Caco-2 (cell line): ENCODE measurements at places on chromosomes 5 and 9.

GRCh38 chr9:115877852-115878438, 275.6 kb upstream of the PAPPA start:
- no peak for DNase-seq

- DNase-seq, result no peak
Observed at GRCh38 chr9:93942161-93942560, 13.0 kb downstream of the BARX1 start.

- no peak for DNase-seq
Observed at GRCh38 chr9:98970532-98971041, 26.9 kb downstream of the COL15A1 start.

- no peak for DNase-seq
Observed at GRCh38 chr9:134178768-134179551, 14.6 kb upstream of the RNU6ATAC start.

GRCh38 chr9:90449213-90449925, 193.3 kb downstream of the DIRAS2 start:
- DNase-seq, result no peak

DNA sequence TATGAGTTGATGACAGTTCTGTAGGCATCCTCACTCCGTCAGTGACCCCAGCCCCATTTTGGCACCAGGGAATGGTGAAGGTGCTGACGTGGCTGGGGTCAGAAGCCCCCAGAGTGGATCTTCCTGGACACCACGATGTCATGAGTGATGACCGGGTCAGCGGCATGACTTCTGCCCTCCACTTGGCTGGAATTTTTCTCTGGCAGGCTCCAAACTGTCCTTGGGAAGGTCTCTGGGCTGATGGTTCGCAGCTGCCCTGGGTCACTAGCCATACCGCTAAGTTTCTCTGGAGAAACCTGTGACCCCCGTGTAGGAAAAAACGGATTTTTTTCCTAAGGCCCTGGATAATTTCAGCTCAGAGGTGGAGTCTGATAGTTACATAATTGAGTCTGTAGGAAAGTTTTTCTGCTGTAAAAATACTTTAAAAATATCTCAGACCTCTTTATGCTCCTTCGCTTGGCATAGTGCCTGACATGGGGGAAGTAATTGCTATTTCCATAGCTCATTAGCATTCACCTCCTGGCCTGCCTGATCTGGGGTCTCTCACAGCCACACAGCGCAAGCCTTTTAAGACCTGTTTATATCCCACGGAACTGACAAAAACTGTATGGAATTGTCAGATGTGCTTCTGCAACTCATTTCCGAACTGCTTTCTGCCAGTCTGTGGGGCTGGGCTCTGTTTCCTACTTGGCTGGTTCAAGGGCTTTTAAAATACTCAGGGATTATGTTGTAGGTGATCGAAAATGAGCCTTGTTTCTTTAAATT, 69.2 kb downstream of the ANGPTL2 start:
- no peak for DNase-seq

DNA sequence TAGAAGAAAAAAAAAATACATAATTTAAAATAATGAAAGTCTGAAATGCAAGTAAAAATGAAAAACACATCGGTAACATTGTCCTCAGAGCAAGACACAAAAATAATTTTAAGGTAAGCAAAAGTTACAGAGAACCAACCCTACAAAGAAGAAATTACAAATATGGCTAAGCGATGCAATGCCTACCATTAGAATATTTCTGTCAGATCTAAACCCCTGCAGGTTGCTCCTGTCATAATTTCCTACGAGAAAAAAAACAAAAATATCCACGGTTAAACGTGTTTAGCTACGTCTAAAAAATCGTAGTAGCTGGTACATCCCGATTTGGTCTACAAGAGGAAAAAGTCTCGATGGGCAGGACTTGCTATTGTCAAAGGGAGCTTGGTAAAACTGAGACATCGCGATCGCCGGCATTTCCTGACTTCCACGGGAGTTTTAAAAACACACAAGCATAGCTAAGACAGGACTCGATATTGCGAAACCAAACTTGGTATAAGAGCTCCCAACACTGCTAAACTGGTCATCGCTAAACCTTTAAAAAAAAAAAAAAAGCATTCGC, 1.1 kb upstream of the ANXA2R start:
- DNase-seq, result peak; percentile 29

DNA sequence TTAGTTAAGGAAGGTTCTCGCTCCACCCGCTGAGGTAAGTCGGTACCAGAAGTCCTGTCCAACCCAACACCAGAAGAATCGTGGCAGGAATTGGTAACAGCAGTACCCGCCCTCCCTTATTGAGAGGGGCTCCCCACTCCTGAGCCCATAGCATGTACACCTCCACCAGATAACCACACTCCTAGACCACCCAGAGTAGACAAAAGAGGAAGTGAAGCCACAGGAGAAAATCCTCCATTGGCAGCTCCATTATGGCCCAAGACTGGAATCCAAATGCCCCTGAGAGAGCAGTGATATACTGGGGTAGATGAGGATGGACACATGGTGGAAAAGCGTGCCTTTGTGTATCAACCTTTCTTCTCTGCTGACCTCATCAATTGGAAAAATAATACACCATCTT, 106.1 kb upstream of the EPB41L4A start:
- DNase-seq, result no peak

- DNase-seq, result no peak
Observed at GRCh38 chr5:147989994-147990393, 73.8 kb upstream of the SPINK5 start.

- no peak for DNase-seq
Observed at GRCh38 chr9:110328763-110329162, 8.9 kb downstream of the TXNDC8 start.
